SHP77 (cell line): ENCODE measurements at places on chromosomes 1 and 21.

DNA sequence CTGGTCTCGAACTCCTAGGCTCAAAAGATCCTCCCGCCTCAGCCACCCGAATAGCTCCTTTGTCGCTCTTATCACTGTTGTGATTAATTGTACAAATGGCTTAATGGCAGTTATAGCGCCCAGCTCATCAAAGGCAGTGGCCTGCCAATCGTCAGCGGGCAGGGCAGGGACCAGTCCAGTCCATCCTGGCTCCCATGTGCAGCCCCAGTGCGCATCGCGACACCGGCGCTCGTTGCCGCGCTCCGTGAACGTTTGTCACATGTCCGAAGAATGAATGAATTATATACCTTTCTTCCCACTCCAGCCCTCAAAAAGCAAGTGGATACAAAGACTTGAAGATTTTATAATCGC, 18.4 kb downstream of the MTX1 start:
- peak; percentile 82 for DNase-seq

- DNase-seq: peak; percentile 33
Observed at GRCh38 chr1:243325305-243325890, 69.6 kb downstream of the SDCCAG8 start.

DNA sequence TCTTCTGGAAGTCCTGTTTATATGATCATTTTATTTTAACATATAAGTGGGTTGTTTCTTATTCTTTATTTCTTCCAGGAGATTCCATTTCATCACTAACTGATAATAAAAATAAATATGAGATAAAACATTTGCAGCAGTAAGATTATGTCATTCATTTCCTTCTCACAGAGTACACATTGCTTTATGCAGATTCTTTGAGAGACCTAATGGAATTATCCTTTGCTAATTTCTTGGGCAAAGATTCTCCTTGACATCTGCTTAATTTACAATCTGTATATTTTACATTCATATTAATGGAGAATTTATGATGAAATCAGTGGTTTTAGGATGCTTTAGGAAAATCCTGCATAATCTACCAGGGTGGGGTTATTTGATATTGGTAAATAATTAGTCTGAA, 60.6 kb downstream of the PTBP2 start:
- no peak for DNase-seq

DNA sequence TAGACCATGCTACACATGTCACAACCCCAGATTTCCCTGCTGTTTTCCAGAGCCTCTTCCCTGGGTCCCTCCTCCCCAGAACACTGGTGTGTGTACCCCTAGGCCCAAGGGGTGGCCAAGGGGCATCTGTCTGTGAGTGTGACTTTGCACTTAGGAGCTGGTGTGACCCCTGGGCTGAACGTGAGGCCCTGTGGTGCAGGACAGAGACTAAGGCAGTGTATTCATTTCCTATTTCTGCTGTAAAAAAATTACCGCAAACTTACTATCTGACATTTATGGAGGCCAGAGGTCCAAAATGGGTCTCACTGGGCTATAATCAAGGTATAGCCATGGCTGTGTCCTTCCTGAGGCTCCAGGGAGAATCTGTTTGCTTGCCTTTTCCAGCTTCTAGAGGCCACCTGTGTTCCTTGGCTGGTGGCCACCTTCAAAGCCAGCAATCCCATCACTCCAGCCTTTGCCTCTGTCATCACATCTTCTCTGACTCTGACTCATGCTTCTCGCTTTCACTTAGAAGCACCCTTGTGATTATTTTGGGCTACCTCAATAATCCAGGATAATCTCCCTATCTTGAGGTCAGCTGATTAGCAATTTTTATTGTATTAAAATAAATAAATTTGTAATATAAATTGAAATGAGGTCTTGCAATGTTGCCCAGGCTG, 24.0 kb upstream of the ELOA start:
- DNase-seq: peak; percentile 53

GRCh38 chr1:230031131-230031530, 35.9 kb upstream of the GALNT2 start:
- no peak for DNase-seq

- DNase-seq: no peak
Observed at GRCh38 chr1:8680664-8681650, 136.5 kb downstream of the RERE start.

DNA sequence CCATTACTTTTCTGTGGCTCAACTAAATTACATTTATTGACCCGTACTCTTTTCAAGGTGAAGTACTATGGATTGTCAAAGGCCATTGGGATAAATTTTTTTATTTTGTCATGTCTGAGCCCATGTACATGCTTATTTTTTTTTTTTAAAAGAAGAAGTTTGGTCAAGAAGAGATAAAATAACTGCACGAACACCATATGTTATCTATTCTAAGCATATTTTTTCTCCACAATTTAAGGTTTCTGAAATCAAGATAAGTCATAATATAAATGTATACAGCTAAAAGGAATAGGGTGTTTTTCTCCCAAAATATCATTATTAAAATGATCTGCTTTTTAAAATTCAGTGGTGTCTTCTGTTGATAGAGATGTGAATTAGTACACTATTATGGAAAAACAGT, 35.0 kb upstream of the SH2D1B start:
- DNase-seq: no peak

- DNase-seq: no peak
Observed at GRCh38 chr1:67522001-67522441, 91.8 kb upstream of the SERBP1 start.
